Kidney (tissue), 22 donors: ENCODE measurements at places on chromosomes 5 and 9. TPM values are rescaled to one million over a fixed set of nuclear protein-coding genes. Genes with fewer than 3 reads are reported as not detected.

GRCh38 chr5:134777366-134777765, 18.8 kb downstream of the DDX46 start:
- DNase-seq, result no peak

DNA sequence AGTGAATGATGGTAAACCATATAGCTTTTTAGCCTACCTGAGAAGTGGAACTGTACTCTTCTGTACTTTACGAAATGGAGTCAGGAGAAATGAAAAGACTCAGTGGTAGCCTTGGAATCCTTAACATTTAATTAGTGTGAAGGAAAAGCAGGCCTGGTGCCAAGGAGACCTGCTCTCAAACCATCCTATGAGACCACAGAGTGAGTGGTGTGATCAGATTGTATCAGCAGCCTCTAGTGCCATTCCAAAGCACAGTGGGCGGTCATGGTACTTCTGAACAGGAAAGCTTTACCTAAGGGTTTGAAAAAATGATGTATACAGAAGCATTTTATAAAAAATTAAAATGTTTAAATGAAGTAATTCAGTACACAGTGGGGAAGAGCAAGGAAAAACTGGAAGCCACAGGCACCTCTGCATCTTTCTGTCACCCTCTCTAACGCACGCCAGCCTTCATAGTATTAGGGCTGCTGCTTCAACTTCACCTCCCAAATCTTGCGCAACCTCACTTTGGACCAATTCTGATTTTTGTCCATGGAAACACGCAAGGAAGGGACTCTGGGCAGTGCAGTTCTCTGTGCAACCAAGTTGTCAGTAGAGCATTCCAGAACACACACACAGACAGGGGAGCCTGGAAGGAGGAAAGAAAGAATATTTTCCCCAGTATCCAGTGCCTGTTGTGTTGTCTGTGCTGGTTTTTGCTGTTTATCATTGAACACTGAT, 203.7 kb downstream of the SH3GL2 start:
- DNase-seq, result no peak

GRCh38 chr5:173625673-173626504, 9.4 kb upstream of the BOD1 start:
- DNase-seq, result no peak

GRCh38 chr5:175447571-175447970, 3.6 kb upstream of the DRD1 start:
- no peak for DNase-seq

DNA sequence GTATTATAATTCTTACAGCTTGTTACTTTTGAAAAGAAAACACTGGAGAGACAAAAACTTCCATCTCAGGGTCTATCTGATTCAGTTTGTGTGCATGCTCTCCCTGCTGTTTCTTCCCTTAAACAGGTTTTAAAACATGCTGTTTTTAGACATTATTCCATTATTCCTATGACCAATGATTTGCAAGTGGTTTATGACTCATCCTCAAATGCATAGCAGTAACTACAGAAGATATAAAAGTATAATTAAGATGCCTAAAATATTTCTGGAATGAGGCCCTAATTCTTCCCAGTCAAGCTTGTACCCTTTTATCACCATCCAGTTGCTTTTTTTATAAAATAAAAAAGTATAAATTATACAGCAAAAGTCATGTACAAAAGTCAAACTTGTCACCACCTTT, 3.7 kb downstream of the DTWD2 start:
- DNase-seq, result no peak

SLC25A2 gene
- 0.94 TPM for total RNA-seq
